Activated T-helper 1 cell treated with anti-CD3 and anti-CD28 coated beads, Interleukin-2, amount 50 U/mL, for 16 hours (primary cell): ENCODE measurements at places on chromosomes 3 and 15.

GRCh38 chr15:44102675-44103254 is 92.3 kb downstream of the FRMD5 start:
- no peak for DNase-seq

DNA sequence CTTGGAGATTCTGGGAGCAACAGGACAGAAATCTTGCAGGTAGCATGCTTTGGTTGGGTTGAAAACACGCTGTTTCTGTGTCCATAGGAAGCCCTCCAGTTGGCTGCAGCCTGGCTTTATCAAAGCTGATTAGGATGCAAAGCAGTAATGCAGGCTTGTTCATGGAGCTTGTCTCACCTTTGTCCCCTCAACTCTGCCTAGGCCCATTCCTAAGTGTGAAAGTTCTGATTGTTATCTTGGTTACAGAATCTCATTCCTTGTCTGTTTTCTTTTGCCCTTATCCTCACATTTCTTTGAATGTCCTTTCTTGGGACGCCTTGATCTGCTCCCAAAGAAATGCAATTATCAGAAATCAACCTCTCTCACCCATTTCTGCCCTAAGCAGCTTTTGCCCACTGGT is 83.5 kb downstream of the IL20RB start:
- DNase-seq = no peak

- no peak for DNase-seq
Measured at GRCh38 chr3:41106691-41107090, 92.6 kb upstream of the CTNNB1 start.

DNA sequence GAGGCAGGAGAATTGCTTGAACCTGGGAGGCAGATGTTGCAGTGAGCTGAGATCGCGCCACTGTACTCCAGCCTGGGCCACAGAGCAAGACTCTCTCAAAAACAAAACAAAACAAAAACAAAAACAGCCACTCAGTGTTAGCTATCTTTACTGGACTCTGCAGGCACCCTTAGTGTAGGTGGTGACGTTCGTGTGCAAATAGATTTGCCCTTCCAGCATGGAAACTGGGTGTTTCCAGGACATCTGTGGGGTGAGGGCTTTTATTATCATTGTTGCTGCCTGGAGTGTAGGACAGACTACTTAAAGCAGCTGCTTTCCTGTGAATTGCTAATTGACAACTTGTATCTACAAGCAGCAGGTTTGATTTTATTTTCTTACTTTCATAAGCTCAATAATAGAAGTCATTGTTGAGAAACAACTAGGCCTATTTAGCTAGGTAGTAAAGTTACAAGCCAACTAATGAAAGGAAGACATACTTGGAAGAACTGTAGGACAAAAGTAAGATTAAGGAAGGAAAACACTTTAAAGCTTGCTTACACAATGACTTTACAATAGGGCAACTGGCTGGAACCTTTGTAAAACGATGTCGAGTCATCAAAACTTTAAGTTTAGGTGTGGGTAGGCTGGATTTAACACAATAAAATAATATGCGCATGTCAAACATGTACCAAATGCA is 25.4 kb upstream of the SPPL2A start:
- no peak for DNase-seq
